ENCODE measurements at places on chromosomes 4 and X. TPM values are rescaled to one million over a fixed set of nuclear protein-coding genes. Genes with fewer than 3 reads are reported as not detected.

Gene SPANXA2
- not detected for total RNA-seq

Gene PRKG2
- not detected for total RNA-seq

Gene ASB9
- total RNA-seq: not detected

DNA sequence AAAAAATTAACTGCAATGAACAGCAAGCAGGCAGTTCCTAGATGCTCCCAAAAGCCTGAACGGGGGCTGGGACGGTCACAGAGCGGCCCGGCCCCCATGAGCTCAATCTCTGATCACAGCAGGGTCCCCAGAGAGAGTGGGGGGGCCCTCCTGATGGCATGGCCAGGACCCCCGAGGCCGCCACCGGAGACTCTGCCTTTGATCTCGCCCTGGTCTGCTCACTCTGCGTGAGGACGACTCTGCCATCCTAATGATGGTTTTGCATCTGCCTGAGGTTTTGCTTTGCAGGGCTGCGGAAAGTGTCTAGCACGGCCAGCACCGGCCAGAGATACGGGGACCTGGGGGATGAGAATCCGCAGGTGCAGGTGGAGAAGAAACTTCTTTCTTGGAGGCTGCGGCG lies 103.8 kb downstream of the SHOX start:
- no peaks in the 10 kb centered on the region for H3K36me3 ChIP-seq
- H3K27me3 ChIP-seq: no peaks in the 10 kb centered on the region
- DNase-seq: no peak
- no peak overlapping the region for H3K4me3 ChIP-seq
- no peak overlapping the region for H3K27ac ChIP-seq

- H3K4me1 ChIP-seq: no peaks in the 10 kb centered on the region
- no peak overlapping the region for H3K4me3 ChIP-seq
- no peak overlapping the region for H3K27ac ChIP-seq
Observed at GRCh38 chr4:188603646-188604045, 464.4 kb downstream of the TRIML1 start.

- no peak for DNase-seq
- no peaks in the 10 kb centered on the region for H3K27me3 ChIP-seq
- no peak overlapping the region for H3K4me3 ChIP-seq
- H3K36me3 ChIP-seq: no peaks in the 10 kb centered on the region
- no peak overlapping the region for H3K27ac ChIP-seq
Observed at GRCh38 chrX:87664381-87664780, 146.8 kb downstream of the KLHL4 start.

DNA sequence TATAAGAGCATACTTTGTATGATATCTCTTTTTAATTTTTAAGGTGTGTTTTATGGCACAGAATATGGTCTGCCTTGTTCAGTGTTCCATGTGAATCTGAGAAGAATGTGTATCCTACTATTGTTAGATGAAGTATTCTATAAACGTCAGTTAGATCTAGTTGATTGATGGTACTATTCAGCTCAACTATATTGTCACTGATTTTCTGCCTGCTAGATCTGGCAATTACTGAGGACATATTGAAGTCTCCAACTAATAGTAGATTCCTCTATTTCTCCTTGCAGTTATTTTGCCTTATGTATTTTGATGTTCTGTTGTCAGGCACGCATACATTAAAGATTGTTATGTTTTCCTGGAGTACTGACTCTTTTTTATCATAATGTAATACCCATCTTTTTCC lies 39.8 kb downstream of the AWAT2 start:
- H3K4me1 ChIP-seq: no peaks in the 10 kb centered on the region
- peaks cover 17% of the 10 kb centered on the region for H3K27me3 ChIP-seq
- H3K36me3 ChIP-seq: no peaks in the 10 kb centered on the region

GRCh38 chr4:155569960-155570515 lies 96.6 kb upstream of the GUCY1A1 start:
- no peak for DNase-seq
- H3K4me3 ChIP-seq: no peak overlapping the region
- no peaks in the 10 kb centered on the region for H3K4me1 ChIP-seq
- no peak overlapping the region for H3K27ac ChIP-seq
